ENCODE measurements at places on chromosomes 2 and 18.

DNA sequence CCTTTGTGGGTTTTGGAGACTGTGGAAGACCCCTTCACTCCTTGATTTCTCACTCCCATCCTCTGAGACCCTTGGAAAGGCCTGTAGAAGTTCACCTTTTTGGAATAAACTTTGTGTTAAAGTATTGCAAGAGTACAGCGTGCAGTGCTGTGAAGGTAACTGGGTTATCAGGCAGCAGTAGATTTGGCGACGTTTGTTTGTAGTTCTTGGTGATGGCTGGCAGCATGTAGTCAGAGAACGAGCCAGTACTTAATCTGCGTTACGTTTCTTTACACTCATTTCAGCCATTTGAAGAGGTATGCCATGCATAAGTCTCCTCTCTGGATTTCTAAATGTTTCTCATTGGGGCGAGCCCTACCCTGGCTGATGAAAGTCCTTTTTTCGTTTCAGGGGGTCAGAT lies 64.6 kb downstream of the TSHZ1 start:
- DNase-seq, result no peak

DNA sequence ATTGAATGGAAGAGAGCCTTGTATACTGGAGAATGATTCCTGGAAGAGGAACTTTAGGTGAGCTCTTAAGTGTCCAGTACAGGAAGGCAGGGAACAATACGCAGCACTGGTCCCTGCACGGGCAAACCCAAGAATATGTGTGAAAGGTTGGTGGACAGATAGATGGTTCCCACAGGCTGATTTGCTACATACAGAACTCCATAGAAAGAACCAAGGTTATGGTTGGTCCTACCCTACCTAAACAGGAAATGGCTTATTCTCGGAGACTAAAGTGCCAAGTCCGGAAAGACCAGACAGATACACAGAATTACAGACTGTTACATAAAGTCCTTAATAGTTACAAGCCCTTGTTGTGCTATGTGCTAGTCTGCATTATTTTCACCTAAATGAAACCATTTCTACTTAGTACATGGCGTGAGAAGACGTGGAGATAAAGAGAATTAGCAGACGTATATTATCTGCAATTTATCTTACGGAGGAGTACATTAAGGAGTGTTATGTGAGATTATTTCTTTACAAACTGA lies 1.2 kb downstream of the REV1 start:
- no peak for DNase-seq

- DNase-seq, result no peak
Measured at GRCh38 chr18:9536354-9537152, 61.2 kb downstream of the RALBP1 start.

GRCh38 chr18:63253428-63254372 lies 65.9 kb downstream of the BCL2 start:
- DNase-seq, result no peak

DNA sequence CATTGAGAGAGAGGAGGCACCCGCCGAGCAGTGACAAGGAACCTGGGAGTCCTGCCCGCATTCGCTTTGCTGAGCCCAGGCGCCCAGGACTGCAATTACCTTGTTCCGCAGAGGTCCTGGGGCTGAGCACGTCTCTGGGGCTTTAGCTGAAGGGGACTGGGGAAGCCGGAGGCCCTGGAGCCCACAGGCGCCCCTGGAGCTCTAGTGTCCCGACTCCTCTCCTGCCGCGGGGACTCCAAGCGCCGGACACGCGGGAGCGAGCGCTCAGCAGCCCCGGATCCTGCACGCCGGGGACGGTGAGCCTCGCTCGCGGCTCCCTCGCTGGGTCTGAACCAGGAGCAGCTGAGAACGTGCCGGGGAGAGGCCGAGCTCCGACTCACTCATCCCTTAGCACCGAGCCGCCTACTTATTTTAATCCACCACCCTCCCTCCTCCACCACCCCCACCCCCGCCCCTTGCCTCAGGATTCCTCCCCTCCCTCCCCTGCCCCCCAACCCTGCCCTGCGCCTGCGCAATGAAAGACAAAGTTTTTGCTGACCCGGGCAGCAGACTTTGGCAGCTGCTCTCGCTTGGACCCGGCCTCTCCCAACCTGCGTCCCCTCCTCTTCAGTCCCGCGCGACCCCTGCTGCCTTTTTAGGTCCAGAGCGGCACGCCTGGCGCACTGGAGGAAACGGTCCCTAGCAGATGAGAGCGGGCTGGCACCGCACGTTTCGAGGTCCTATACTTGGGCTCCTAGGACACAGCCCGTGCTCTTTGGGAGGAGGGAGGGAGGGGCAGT lies at the start of gene OSR1:
Gene OSR1 (minus strand): TSS at position 382 of the 779 bp plus-strand sequence. CDS start 4,818 bp downstream, outside the sequence.
- peak; percentile 5 for DNase-seq

DNA sequence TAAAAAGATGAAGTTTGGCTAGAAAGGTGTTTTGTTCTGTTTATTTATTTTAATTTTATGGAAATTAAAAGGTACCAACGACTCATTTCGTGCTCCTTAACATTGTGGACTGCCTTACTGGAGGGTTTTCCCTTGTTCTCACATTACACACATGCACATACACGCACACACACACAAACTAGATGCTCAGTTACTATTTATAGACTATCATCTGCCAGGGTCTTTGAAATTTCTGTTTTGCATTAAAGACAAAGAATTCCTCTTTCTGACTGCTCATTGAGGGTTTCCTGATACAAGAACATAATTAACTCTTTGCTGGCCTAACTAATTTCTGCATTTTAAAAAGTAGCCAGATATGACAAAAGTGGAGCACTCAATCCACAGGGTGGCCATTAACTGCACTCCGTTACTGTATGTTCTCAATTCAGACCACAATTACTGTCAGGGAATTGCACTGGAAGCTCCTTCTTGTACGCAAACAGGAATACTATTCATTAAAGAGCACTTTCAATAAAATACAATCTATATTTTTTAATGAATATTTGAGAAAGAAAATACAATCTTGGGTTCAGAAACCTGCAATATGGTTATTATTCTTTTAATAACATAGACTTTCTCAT lies 366.9 kb upstream of the GALNT5 start:
- no peak for DNase-seq
